Aorta (tissue), 5 donors: ENCODE measurements at places on chromosomes 11 and 22. TPM values are rescaled to one million over a fixed set of nuclear protein-coding genes. Genes with fewer than 3 reads are reported as not detected.
A peak's percentile ranks its signal among the peaks of the same experiment; 100 is the strongest.

GSTT2B gene
- total RNA-seq = 23.9 TPM

PRODH gene
- 1.0 TPM for total RNA-seq

ABTB2 gene
- 11.4 TPM for total RNA-seq

FLRT1 gene
- 0.60 TPM for total RNA-seq

CHKA gene
- 15.2 TPM for total RNA-seq

DNA sequence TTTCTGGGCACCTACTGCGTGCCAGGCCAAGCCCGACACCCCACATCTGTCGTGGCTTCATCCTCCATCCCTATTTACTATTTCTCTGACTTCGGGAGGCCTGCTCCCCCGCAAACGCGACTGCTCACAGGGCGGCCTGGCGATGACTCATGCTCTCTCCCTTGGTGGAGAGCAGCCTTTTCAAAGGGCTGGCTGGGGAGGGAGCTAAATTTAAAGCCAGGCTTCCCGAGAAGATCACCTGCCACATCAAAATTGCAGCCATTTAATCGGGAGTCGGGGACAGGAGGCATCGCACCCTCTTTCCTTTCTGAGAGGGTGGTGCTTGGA, 24.9 kb upstream of the SHISAL1 start:
- no peaks in the 10 kb centered on the region for H3K36me3 ChIP-seq
- H3K4me3 ChIP-seq = no peak overlapping the region
- no peaks in the 10 kb centered on the region for H3K4me1 ChIP-seq
- H3K27ac ChIP-seq = no peak overlapping the region
- DNase-seq = peak; percentile 72
- no peaks in the 10 kb centered on the region for H3K27me3 ChIP-seq

DNA sequence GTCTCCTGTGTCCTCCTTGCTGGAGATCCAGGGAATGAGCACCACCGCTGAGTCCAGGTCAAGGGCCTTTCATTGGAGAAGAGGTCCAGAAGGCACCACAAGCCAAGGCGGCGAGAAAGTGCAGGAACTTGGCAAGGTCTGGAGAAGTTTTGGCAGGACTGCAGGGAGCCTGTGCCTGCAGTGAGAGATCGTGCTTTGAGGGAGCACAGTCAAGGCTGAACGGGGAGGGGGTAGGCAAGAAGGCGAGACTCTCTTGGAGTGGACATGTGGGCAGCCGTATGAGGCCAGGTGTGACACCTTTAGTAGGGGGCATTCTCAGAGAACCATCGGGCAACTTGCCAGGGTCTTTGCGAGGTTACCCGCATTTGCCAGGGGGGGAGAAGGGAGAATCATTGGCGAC, 30.5 kb downstream of the LRRC10B start:
- H3K4me3 ChIP-seq = no peak overlapping the region
- DNase-seq = no peak
- H3K4me1 ChIP-seq = no peaks in the 10 kb centered on the region
- H3K27me3 ChIP-seq = no peaks in the 10 kb centered on the region
- no peak overlapping the region for H3K27ac ChIP-seq

DNA sequence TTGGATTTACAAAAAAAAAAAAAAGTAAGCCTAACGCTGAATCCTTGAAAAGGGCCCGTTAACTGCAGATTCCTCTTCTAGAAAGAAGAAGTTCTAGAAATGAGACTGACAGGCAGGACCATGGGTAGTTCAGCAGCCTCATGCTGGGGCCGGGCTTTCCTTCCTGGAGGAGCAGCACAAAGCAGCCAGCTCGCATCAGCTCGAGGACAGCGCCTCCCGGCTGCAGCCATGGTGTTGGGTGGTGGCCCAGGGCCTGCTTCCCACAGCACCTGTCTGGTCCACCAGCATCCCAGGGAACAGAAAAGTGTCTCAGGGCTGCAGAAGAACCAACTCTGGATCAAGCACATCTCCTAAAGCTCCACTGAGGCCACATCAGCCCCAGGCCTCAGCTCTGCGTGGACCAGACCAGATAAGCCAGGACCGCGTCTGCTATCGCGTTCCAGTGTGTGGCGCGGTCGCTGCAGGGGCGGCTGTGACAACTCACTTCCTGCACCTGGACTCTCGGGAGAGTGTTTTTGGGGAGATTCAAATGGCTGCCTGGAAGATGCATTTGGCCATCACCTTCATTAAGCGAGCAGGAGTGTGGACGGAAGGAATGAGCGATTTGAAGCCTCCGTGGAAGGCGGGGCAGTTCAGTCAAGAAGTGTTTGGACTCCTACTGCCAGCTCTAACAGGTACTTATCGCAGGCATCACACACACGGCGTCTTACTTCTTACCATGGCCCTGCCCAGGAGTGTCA, 53.5 kb downstream of the MYH9 start:
- H3K27me3 ChIP-seq = no peaks in the 10 kb centered on the region
- no peak for DNase-seq

DNA sequence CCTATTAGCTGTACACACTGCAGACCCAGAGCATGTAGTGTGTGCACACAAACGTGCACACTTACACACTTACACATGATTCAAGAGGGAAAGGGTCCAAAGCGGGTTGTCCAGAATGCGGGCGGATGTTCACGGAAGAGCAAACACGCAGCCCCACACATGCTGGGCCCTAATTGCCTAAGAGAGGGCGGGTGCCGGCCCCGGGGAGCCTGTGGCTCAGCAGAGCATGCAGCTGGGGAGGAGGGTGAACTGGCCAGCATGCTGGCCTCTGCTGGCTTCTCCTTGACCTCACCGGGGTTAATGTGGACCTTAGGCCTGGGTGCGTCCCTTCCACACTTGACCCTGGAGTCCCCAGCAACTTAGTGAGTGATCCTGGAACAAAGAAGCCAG, 816.3 kb downstream of the BRD1 start:
- no peak overlapping the region for H3K4me3 ChIP-seq
- DNase-seq = peak; percentile 48
- H3K27me3 ChIP-seq = no peaks in the 10 kb centered on the region
- H3K36me3 ChIP-seq = no peaks in the 10 kb centered on the region
- peak overlapping the region; percentile 62 for H3K27ac ChIP-seq

GRCh38 chr22:41779929-41780505, 20.5 kb upstream of the CCDC134 start:
- no peaks in the 10 kb centered on the region for H3K36me3 ChIP-seq
- no peaks in the 10 kb centered on the region for H3K4me1 ChIP-seq
- no peak overlapping the region for H3K27ac ChIP-seq
- H3K27me3 ChIP-seq = no peaks in the 10 kb centered on the region
- peak; percentile 34 for DNase-seq
- H3K4me3 ChIP-seq = no peak overlapping the region

DNA sequence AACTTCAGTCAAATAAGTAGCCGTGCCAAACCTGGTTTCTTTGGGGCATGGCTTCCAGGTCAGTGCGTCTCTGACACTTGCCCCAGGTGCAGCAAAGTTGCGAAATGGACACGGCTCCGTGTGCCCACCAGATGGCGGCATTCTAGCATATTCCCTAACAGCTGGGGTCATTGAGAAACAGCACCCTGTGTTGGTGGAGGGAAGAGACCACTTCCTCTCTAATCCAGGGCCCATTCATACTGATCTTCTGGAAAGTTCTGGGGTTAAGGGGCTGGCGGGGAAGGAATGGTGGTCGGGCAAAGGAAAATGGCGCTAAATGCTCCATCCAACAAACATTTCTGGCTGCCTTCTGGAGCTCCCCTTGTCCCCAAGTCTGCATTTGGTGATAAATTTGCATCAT, 141.2 kb upstream of the TIMP3 start:
- H3K36me3 ChIP-seq = no peaks in the 10 kb centered on the region
- peak; percentile 83 for DNase-seq
- H3K4me3 ChIP-seq = no peak overlapping the region
- H3K27me3 ChIP-seq = no peaks in the 10 kb centered on the region

DNA sequence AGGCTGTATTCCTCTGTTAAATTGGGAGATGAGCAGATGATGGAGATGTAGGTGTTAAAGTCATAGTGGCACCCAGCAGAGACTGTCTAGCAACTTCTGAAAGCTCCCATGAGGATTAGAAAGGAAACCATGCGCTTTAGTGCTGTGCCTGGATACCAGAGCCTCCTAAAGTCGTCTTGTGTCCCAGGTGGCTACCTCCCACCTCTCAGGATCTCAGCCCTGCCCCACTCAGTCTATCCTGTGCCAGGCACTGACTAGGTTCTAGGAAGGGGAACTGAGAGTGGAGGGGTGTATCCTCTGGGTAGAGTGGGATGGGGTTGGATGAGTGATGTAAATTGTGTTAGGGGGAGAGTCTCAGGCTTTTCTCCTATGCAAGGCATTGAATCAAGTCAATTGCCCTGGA, 60.2 kb downstream of the KIAA1671 start:
- no peaks in the 10 kb centered on the region for H3K27me3 ChIP-seq
- no peaks in the 10 kb centered on the region for H3K36me3 ChIP-seq
- H3K4me3 ChIP-seq = no peak overlapping the region
- H3K27ac ChIP-seq = no peak overlapping the region
- DNase-seq = no peak
- H3K4me1 ChIP-seq = no peaks in the 10 kb centered on the region

- H3K27ac ChIP-seq = peak overlapping the region; percentile 100
- H3K4me3 ChIP-seq = no peak overlapping the region
- peaks cover 2% of the 10 kb centered on the region for H3K4me1 ChIP-seq
- DNase-seq = peak; percentile 71
- H3K27me3 ChIP-seq = no peaks in the 10 kb centered on the region
Measured at GRCh38 chr11:65489706-65490320, 9.0 kb upstream of the MALAT1 start.

DNA sequence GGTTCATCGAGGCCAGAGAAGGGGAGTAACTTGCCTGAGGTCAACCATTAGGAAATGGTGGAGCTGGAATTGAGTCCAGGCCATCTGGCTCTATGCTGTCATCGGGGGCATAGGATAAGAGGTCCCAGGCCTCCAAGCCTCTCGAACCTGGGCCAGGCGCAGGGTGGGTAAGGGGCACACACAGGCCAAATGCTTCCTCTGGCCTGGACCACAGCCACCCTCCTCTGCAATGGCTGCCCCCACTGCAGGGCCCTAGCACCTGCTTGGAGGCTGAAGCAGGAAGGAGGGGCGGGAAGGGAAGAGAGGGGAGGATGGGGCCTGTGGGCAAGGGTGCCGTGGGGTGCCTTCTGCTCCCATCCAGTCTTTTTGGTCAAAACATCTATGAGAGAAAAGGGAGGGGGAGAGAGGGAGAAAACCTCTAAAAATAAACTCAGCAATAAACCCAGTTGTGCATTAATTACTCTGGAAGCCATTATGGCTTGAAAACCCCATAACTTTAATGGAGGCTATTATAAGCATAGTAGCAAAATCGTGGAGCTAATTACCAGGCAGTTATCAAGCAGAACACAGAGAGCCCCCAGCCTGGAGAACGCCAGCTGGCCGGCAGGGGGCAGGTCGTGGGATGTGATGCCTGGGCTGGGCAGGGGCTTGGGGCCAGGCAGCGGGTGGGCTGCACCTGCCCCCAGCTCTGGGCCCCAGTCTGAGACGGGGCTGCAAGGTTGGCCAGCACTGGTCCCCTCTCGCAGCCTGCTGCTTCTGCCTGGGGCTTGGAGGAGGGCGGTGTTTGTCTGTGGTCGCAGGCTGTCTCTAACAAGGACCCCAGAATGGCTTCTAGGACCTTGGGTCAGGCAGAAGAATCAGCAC, 21.1 kb downstream of the B3GAT1 start:
- H3K4me3 ChIP-seq = no peak overlapping the region
- no peak overlapping the region for H3K27ac ChIP-seq
- H3K4me1 ChIP-seq = no peaks in the 10 kb centered on the region

- H3K4me1 ChIP-seq = no peaks in the 10 kb centered on the region
- peak overlapping the region; percentile 7 for H3K27ac ChIP-seq
- H3K36me3 ChIP-seq = no peaks in the 10 kb centered on the region
- H3K4me3 ChIP-seq = peak overlapping the region; percentile 64
- DNase-seq = peak; percentile 71
- H3K27me3 ChIP-seq = no peaks in the 10 kb centered on the region
Measured at GRCh38 chr11:67289651-67290479, 762 bp downstream of the ANKRD13D start.

DNA sequence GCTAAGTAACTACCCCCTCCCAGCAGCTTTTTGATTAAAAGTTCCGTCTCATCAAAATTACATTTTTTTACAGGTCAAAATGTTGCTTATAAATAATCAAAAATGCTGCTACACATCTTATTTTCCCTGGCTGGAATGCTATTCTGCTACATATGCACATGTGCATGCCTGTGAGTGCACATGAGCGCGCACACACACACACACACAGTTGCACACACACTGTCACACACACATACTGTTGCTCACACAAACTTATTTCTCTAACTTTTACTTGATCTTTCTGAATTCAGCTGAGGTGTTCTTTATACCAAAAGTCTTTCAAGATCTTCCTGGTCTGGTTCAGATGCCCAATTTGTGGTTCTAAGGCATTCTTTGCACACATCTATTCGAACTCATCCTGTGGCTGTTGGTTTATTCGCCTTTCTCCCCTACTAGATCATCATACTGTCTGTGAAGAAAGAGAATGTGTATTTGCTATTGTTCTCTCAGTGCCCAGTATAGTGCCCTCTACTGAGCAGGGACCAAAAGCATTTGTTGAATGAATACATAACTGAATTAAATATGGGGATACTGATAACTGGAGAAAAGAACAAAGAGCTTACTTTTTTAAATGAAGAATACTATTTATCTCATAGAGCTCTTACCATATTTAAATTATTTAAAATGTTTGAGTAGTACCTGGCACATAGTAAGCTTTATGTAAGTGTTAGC, 68.1 kb upstream of the CCDC179 start:
- DNase-seq = no peak
- H3K4me1 ChIP-seq = no peaks in the 10 kb centered on the region
- no peak overlapping the region for H3K27ac ChIP-seq

- H3K4me3 ChIP-seq = no peak overlapping the region
- H3K4me1 ChIP-seq = no peaks in the 10 kb centered on the region
- no peaks in the 10 kb centered on the region for H3K36me3 ChIP-seq
- no peaks in the 10 kb centered on the region for H3K27me3 ChIP-seq
- DNase-seq = no peak
Measured at GRCh38 chr11:555227-555779, 5.2 kb downstream of the LMNTD2 start.

- H3K27me3 ChIP-seq = no peaks in the 10 kb centered on the region
- no peaks in the 10 kb centered on the region for H3K36me3 ChIP-seq
- no peaks in the 10 kb centered on the region for H3K4me1 ChIP-seq
- no peak overlapping the region for H3K4me3 ChIP-seq
Measured at GRCh38 chr11:66413167-66413566, 7.7 kb upstream of the NPAS4 start.

GRCh38 chr11:116931206-116931953, 94.0 kb upstream of the APOA1 start:
- no peak for DNase-seq
- no peaks in the 10 kb centered on the region for H3K4me1 ChIP-seq
- no peaks in the 10 kb centered on the region for H3K27me3 ChIP-seq
- no peak overlapping the region for H3K4me3 ChIP-seq

GRCh38 chr11:30535818-30536217, 50.3 kb downstream of the MPPED2 start:
- H3K4me3 ChIP-seq = no peak overlapping the region
- DNase-seq = no peak

DNA sequence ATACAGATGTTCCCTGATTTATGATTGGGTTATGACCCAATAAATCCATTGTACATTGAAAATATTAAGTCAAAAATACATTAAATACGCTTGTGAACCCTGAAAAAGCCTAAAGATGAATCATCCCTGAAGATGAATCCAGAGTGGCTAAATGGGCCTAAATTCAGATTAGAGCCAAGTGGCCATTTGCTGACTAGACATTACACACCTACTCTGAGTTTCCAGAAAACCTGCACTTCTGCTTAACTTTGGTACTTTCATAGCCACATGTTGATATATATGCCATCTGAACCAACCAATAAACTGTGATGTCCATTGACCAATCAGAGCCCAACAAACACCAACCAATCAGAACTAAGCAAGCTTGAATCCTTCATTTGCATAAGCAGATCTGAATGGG, 106.9 kb downstream of the WT1 start:
- H3K4me3 ChIP-seq = no peak overlapping the region
- H3K27ac ChIP-seq = no peak overlapping the region
- DNase-seq = no peak
- H3K36me3 ChIP-seq = no peaks in the 10 kb centered on the region
- H3K27me3 ChIP-seq = no peaks in the 10 kb centered on the region
